Osteoblast (primary cell): ENCODE measurements at places on chromosomes 12 and 14. TPM values are rescaled to one million over a fixed set of nuclear protein-coding genes. Genes with fewer than 3 reads are reported as not detected.

GRCh38 chr12:89040146-89040964 lies 311.9 kb downstream of the DUSP6 start:
- peak; percentile 23 for DNase-seq

DNA sequence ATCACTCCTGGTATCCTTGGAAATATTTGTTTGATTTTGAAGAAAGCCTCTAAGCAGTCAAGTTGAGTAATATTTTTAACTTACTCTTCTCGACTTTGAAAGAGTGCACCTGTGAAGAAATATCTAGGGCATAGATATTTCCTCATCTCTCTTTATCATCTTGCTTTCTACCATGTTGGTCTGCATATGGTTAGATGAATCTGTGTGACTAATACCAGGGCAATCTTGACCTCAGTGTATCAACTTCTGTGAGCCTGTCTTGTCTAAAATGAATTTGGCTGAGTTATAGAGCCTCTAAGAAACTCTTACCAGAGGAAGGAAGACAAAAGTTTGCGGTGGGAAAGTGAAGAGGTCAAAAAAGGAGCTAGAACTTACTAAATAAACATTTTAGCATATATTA lies 68.4 kb downstream of the SYT1 start:
- no peak for DNase-seq

The COCH gene
- 0.29 and 1.1 TPM in 2 replicates for total RNA-seq

GRCh38 chr14:89576960-89577359 lies 159.9 kb upstream of the FOXN3 start:
- no peak for DNase-seq
